ENCODE measurements at places on chromosomes 4 and X. TPM values are rescaled to one million over a fixed set of nuclear protein-coding genes. Genes with fewer than 3 reads are reported as not detected.

STOX2 gene
- total RNA-seq, result 2.1 TPM

AVPR2 gene
- not detected for total RNA-seq

CT55 gene
- not detected for total RNA-seq

SCD5 gene
- total RNA-seq, result 3.4 TPM

TRMT2B gene
- total RNA-seq, result 28.1 TPM

CFAP99 gene
- not detected for total RNA-seq

TMEM150C gene
- total RNA-seq, result 5.0 TPM

DNA sequence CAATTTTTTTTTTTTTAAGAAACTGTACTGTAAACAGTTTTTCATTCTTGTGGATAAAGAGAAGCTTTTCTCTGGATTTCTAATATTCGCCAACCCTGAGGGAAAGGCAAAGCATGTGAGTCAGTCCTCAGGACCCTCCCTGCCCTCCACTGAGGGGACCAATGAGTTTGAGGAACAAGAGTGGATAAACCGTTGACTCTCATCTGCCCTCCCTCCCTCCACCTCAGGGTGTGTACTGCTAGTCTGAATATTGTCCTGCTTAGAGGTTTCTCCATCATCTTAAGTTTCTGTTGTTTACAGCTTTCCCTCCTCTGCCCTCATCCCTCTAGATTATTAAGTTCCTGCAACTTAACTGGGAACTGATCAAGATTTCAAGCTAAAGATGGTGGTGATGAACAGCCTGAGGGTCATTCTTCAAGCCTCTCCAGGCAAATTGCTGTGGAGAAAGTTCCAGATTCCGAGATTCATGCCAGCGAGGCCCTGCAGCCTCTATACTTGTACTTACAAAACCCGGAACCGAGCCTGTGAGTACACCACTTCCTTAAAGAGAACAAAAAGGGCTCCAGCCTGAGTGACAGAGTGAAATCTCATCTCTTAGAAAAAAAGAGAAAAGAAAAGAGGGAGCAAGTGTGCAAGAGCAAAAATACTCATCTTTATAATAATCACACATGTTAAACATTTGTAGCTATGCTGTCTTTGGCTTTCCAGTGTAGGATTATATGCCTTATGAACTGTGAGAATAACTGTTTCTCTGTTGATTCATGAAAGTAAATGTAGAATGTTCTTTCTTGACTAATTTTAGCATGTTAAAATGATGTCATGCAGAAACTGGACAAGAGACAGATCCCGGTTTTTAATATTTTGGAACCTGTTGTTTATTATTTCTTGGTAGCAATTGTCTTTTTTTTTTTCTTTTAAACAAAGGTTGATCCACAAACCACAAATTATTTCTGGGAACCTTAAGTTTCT, 11.9 kb downstream of the CA5B start:
- H3K36me3 ChIP-seq, result no peaks in the 10 kb centered on the region
- no peaks in the 10 kb centered on the region for H3K4me1 ChIP-seq
- H3K27me3 ChIP-seq, result no peaks in the 10 kb centered on the region
- H3K27ac ChIP-seq, result no peak overlapping the region
- no peak for DNase-seq
- H3K4me3 ChIP-seq, result no peak overlapping the region

DNA sequence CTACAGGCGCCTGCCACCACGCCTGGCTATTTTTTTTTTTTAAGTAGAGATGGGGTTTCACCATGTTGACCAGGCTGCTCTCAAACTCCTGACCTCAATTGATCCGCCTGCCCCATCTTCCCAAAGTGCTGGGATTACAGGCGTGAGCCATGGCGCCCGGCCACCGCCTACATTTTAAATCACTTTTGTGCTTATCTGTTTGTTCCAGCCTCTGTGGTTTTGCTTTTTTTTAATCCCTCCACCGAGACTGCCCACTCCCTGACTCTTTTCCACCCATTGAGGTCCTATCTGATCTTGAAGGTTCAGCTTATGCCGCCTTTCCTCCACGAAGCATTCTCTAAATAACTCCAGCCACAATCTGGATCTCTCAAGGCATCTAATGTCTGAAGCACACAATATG, 73.5 kb downstream of the CHRDL1 start:
- DNase-seq, result no peak
- no peak overlapping the region for H3K4me3 ChIP-seq
- no peaks in the 10 kb centered on the region for H3K27me3 ChIP-seq

GRCh38 chrX:119693040-119693995, at the start of gene SEPTIN6:
Gene SEPTIN6 (minus strand): TSS chrX:119693168. CDS start chrX:119693105, 63 bp downstream.
- peak within 1 kb of the TSS; percentile 64 for H3K4me3 ChIP-seq
- DNase-seq, result peak; percentile 68
- H3K36me3 ChIP-seq, result no peaks in the 10 kb centered on the region
- H3K4me1 ChIP-seq, result no peaks in the 10 kb centered on the region

GRCh38 chr4:73006286-73006990, 63.1 kb downstream of the COX18 start:
- DNase-seq, result no peak
- no peaks in the 10 kb centered on the region for H3K36me3 ChIP-seq
- no peak overlapping the region for H3K27ac ChIP-seq

DNA sequence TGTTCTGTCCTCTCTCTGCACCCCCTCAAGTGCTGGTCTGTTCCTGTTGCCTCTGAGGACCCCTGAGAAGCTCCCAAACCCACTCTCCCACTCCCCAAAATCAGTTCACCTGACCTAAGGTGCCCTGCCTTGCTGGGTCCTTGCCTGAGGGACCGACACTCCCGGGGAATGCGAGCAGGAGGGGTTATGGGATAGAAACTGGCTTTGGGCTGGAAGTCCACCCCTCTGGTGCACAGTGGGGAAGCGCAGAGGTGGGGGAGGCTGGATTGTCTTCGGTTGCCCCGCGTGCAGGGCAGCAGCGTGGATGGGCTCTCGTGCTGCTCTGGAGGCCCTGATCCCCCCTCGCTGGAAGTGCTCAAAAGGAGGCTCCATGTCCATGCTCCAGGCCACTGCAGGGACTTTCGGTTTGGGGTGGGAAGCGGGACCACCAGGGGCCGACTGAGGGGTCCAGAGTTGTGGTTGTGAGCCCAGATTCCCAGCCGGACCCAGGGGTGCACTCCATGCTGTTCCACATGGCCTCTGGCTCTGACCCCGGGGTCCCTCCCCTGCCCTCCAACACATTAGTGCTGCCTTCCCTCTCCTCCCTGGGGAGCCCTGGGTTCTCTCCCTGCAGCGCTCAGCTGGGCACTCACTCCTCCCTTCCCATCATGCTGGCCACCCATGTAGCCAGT, 7.6 kb downstream of the SORCS2 start:
- no peak for DNase-seq
- H3K4me1 ChIP-seq, result no peaks in the 10 kb centered on the region
- H3K36me3 ChIP-seq, result no peaks in the 10 kb centered on the region
- no peak overlapping the region for H3K4me3 ChIP-seq

GRCh38 chrX:109848461-109849050, 115.5 kb upstream of the ACSL4 start:
- H3K4me1 ChIP-seq, result peaks cover 13% of the 10 kb centered on the region
- H3K27me3 ChIP-seq, result no peaks in the 10 kb centered on the region
- H3K27ac ChIP-seq, result peak overlapping the region; percentile 26
- DNase-seq, result no peak
- no peaks in the 10 kb centered on the region for H3K36me3 ChIP-seq

- no peak overlapping the region for H3K27ac ChIP-seq
- no peak overlapping the region for H3K4me3 ChIP-seq
- DNase-seq, result no peak
- H3K27me3 ChIP-seq, result no peaks in the 10 kb centered on the region
Measured at GRCh38 chr4:93217431-93217830, 611.1 kb upstream of the ATOH1 start.

DNA sequence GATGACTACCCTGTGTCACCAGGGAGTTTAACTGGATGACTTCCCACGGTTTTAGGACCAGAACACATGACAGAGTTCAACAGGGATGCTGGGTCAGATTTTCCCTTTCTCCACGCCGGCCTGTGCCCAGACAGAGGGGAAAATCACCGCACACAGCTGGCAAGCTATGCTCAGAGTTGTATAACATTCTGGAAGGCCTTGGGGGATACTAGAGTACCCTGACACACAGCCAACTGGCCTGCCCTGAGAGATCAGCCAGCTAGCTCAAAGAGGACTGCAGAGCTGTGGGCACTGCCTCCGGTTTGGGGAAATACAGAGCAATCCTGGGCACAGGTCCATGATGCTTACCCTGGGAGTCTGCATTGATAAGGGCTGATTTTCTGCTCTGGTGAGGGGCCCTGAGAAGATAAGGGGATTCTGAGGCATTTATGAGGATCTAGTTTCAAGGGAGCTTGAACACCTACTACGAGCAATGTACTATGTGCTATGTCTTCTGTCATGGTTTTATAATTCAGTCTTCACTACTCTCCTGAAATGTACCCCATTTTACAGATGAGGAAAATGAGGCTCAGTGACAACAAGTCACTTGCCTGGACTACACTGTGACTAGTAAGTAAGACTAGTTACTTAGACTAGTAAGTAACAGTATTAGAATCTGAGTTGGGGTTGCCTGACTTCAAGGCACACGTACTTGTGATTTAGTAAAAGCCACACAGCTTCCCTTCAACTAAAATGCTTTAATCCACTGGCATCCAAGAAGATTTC, 14.7 kb downstream of the C4orf54 start:
- no peak overlapping the region for H3K4me3 ChIP-seq
- no peak for DNase-seq
- no peak overlapping the region for H3K27ac ChIP-seq
- no peaks in the 10 kb centered on the region for H3K27me3 ChIP-seq
- H3K36me3 ChIP-seq, result no peaks in the 10 kb centered on the region

DNA sequence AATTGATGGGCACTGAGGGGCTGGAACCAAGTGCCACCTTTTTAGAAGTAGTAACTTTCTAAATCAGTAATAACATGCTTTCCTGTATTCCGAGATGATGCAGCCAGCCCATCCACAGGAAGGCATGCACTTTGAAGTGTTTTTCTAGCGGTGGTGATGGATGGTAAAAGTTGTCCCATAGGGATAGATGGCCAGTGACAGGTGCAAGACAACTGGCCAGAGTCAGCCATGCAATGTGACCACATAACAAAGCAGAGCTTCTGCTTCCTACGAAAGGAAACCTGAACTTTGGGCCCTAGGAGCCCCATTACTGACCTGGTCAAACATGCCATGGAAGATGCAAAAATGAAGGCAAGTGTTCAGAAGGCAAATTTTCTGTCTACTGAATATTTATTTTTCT, 72.3 kb downstream of the NR3C2 start:
- no peak for DNase-seq
- H3K36me3 ChIP-seq, result no peaks in the 10 kb centered on the region
- H3K27ac ChIP-seq, result no peak overlapping the region
- H3K4me3 ChIP-seq, result no peak overlapping the region
- H3K27me3 ChIP-seq, result no peaks in the 10 kb centered on the region

DNA sequence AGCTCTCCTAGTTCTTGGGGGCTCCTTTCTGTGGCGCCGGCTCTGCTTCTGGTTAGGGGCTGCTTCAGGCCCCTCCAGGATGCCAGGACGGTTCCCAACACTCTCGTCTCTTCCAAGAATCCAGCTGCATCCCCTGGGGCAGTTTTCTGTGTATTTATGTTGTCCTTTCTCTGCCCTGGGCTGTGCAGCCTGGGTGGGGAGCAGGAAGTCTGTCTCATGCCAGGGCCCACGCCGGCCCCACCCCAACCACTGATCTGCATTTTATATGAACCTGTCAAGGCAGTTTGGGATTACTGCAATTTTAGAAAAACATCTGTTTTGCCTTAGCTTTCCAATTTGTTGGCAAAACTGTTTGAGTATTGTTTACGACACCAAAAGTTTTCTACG, 14.6 kb downstream of the CTBP1 start:
- H3K27ac ChIP-seq, result peak overlapping the region; percentile 71
- H3K4me3 ChIP-seq, result no peak overlapping the region
- H3K4me1 ChIP-seq, result no peaks in the 10 kb centered on the region
- H3K36me3 ChIP-seq, result peaks cover 4% of the 10 kb centered on the region
- no peak for DNase-seq

GRCh38 chrX:41314881-41315280, 19.1 kb upstream of the DDX3X start:
- DNase-seq, result no peak
- H3K4me1 ChIP-seq, result no peaks in the 10 kb centered on the region
- no peak overlapping the region for H3K27ac ChIP-seq
- H3K4me3 ChIP-seq, result no peak overlapping the region
- no peaks in the 10 kb centered on the region for H3K27me3 ChIP-seq
